ENCODE measurements at places on chromosomes 3 and 15.

GRCh38 chr3:37400945-37401344 lies 226.6 kb upstream of the LRRFIP2 start:
- DNase-seq = no peak

DNA sequence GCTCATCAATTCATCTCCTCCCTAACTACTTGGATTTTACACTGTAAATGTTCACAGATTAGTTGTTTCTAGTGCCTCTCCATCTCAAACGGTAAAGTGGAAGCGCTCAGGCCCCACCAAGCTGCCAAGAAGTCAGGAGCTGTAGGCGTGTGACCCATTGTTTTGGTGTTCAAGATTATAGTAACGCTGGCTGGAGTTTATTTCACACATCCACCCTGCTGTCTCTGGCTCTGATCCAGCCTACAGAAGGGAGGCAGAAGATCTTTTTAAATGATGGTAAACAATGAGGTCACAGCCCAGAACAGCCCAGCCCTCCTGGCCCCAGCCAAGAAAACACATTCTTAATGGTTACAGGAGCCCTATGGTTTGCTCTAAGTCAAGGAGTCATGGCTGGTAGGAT lies 25.7 kb upstream of the GALNT15 start:
- peak; percentile 21 for DNase-seq

GRCh38 chr3:26012241-26012745 lies 222.4 kb downstream of the OXSM start:
- no peak for DNase-seq

- DNase-seq = peak; percentile 41
These were observed 485 bp downstream of the CELF6 start for GRCh38 chr15:72319360-72319984.

DNA sequence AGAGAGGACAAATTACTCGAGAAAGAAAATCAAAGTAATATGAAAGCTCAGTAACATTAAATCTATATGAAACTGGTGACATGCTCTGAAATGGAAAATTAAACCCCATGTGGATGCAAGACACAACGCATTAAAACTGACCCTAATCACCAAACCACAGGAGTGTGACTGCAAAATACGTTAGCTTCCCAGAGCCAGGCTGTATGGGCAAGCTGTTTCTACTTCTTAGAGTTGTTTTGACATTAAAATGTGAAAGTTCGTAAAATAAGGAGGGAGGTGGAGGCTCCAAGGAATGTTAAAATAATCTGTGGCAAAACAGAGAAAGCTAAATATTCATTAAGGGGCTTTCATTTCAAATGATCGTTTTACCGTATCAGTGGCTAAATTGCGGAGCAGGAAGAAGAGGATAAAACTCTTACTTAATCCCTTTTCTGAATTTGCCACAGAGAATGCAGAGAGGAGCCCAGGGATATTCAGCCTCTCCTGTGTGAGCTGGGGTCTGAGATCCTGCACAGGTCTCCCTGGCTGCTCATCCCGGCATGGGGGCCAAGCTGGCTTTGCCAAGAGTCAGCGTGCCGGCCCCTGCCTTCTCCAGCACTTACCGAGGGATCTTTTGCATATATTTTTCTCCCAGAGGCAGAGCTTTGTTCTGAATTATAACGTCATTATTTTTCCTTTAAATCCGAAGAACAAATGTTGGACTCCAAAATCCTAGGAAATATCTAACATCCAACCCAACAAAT lies 239.8 kb upstream of the THBS1 start:
- DNase-seq = no peak

- DNase-seq = no peak
These were observed 115.7 kb downstream of the PDZRN3 start for GRCh38 chr3:73509066-73509465.

GRCh38 chr15:85974742-85975141 lies 104.9 kb upstream of the AGBL1 start:
- DNase-seq = no peak

DNA sequence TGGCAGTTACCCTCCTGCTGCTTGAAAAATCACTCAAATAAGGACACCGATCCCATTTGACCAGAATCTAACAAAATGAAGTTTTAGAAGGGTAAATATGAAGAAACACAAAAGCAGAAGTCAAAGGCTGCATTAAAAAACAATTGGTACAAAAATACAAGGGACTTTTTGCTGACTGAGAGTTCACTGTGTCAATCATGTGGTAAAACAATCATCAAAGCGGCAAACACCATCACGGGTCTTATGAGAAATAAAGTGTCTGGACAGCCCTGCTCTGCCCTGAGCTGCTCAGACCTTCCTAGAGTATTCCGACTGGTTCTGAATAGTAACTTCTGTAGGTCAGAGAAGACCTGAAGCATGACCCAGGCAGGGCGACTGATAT lies 137.2 kb upstream of the RAD18 start:
- no peak for DNase-seq

- peak; percentile 30 for DNase-seq
These were observed 819 bp upstream of the RPL24 start for GRCh38 chr3:101687142-101687931.

GRCh38 chr3:107976202-107976800 lies 114.5 kb downstream of the CD47 start:
- DNase-seq = no peak

- no peak for DNase-seq
These were observed 386.0 kb downstream of the EPHA6 start for GRCh38 chr3:97200387-97200786.

DNA sequence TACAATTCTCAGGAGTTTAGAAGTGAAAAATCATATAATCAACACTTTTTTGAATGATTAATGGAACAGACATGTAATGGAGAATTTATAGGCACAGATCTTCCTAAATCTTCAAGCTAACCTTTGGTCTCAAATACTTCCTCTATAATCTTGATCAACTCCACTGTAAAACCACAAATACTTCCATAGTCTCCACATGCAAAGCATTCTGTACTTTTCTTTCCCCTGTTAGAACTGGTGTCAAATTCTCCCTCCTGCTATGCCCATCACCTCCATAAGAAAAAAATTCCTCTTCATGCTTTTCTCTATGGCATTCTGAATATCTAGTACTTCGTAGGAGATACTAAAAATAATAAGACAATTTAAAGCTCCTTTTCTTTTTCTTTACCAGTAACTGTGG lies 214.3 kb downstream of the ADAMTS9 start:
- DNase-seq = no peak

DNA sequence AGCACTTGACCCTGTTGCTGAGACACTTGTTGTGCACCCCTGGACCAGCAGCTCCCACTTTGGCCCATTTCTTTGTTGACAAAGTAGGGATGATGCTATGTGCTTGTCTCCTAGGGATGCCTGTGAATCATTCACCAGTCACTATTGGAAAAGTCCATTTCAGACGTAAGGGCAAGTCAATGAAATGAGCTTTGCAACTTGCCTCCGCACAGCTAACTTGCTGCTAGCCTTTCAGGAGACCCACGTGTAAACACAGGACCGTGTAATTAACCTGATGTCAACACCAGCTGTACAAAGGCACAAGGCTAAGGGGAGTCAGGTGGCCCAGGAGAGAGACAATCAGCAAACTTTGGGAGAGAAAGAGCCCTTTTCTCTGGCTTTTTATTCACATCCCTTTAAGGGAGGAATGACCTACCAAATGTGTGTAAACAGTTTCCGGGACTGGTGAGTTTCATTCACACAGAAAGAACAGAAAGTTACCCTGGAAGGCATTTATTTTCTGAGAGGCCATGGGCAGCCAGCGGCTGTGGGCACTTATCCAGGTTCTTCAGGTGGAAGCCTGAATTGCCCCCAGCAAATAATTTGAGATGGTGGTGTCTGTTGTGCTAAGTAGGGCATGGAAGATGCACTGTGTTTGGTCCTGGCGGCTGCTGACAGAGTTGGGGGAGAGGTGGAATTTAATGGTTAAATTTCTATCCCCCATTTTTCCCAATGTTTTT lies 54.0 kb downstream of the TIPARP start:
- peak; percentile 86 for DNase-seq

DNA sequence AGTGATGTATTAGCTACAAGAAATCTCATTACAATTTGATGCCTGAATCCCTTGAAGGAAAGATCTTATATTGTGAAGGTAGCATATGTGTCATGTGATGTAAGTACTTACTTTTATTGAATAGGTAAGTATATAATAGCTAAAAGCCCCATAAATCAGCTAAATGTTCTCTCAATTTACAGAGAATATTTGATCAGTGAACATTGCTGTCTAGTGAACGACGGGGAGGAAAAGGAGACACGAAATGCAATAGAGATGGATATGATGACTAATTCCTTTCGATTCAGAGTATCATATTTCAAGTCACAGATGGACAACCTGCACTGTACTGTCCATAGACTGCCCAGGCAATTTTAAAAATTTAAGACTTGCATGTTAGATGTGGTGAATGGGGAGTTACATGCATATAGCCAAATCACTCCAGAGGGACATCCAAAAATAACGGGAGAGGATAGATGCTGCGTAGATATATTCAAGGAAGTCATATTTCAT lies 462.1 kb upstream of the CDIN1 start:
- DNase-seq = no peak

DNA sequence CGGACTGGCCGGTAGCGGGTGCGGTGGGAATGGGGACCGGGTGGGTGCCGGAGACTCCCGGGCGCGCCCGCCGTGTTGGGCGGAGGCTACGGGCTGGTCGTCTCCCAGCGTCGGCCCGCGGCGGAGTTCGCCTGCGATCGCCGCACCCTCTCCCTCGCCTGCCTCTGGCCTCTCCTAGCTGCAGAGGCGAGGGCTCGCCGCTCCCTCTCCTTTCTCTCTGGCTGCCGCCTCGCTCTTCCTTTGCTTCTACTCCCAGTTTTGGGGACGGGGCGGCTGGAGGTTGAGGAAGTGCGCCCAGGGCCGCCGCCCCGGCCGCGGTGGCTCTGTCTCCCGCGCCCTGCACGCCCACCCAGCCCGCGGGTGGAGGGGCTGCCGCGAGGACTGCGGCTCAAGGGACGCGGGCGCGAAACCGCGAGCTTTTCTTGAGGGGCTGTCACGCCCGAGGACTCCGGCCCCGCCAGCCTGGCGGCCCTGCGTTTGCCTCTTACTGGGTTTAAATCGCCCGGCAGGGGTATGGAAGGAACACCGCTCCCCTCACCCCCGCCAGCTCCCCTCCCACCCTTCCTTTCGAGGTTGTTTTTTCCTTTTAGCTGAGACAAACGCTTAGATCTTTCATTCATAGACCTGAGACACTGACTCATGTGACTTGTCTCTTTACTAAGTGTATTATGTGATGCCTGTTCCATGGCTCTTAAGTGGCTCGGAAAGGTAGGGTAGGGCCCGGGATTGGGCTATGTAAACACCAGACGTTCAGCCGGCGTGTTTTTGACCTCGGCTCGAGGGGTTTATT lies 654 bp downstream of the PIK3CA start:
- peak; percentile 61 for DNase-seq

DNA sequence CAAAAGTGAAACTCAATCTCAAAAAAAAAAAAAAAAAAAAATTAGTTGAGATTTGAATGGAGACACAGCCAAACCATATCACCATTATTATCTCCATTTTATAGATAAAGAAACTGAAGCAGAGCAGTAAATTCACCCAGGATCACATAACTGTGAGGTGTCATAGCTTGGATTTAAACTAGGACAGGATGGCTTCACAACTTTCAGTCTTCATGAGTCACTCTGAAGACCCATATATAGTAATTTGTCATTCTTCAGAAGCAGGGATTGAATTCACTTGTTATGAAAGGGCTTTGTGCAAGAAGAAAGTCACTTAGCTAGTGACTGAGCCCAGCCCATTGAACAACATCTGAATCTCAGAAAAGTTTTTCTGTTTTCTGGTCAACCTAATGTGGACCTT lies 60.5 kb upstream of the LRIG1 start:
- DNase-seq = peak; percentile 24

- no peak for DNase-seq
These were observed 65.7 kb upstream of the IL12A start for GRCh38 chr3:159922861-159923312.

DNA sequence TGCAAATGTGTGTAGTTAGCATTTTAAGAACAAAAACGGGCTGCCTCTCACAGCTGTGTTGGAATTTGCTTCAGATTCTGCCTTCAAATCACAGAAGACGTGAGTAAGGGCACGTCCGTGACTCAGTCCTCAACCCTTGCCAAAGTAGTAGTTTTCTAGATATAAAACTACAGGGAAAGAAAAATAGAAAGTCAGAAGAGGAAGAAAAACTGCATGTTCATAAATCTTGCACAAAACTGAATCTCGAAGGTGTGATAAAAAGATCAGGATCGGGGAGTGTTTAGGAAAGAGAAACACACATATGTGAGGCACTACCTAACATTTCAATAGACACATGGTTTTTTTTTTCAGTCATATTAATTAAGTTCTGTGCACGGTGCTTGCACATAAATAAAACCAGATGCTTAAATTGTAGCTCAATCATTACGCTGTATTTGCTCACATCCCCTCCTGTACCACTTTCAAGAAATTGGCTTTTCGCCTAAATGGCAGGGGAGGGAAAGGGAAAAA lies 71.7 kb downstream of the P3H2 start:
- DNase-seq = peak; percentile 82
